ENCODE measurements at places on chromosomes 7 and 10.

DNA sequence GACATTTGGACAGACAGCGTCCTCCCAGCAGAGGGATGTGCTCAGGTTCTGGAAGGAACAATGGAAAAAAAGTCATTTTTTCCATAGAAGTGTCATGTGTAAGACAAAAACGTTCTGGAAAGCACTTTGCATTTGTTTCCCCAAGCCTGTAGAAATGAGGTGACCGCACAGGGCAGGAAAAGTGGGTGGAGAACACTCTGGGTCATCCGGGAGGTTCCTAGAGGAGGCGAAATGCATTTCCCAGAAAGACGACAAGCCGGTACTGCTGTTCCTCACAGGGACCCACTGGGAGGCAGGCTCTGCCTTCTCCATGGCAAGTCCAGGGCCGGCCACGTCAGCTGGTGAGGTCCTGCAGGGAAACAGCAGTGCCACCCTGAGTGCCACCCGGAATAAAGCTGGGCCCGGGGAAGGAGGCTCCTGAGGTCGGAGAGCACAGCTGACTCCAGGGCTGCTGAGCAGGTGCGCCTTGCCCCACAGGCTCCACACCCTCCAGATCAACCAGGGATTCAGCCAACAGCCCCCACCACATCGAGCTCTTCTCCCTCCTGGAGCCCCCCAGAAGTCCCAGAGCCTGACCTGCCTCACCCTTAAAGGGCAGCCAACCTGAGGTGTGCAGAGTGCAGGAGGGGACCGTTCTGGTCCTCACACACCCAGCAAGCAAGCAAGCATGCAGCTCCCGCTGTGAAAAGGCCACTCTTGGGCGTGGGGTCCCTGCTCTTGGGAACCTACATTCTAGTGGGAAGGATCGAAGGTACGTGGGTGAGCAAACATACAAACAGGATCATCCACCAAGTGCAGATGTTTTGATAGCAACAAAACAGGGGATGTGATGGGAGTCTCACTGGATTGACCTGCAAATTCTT lies 28.8 kb upstream of the INPP5A start:
- no peak for DNase-seq

DNA sequence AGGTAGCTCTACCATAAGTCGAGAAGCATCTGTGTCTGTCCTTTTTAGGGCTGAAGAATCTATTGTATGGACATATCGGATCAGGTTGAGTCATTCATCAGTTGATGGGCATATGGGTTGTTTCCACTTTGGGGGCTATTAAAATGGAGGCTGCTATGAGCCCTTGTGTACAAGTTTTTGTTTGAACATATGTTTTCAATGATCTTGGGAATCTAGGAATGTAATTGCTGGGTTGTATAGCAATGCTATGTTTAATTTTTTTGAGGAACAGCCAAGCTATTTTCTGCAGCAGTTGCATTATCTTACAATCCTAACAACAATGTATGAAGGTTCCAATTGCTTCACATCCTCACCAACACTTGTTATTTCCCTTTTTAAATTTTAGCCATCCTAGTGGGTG lies 46.4 kb upstream of the HABP2 start:
- no peak for DNase-seq

DNA sequence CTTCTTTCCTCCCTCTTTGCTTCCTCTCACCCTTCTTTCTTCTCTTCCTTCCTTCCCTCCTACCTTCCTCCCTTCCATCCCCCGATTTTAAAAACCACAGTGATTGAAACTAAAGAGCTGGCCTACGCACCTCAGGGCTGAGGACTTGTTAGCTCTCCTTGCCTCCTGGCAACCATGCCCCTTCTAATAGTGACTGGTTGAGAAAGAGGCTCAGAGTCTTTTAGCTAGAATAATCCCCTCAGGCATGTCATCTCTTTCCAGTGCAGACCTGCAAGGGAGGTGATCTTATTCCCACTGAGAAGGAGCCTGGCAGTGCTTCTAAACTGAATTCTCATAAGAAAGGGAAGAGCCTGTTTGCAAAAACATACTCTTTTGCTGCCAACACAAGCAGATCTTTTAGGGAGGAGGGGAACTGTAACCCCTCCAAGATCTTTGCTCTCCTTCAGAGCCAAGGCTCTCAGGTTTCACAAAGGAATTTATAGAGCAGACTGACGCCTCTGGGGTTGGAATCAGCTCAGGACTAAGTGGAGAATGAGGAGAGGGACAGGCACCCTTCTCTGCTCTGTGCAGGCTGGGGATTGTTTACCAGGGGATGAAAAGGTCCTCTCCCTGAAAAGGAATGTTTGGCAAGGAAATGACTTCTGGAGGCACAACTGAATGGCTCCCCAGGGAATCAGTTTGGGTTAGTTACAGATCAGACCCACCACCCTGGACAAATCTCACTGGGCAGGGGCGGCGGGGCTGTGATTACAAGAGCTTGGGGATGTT lies 9.4 kb upstream of the ANKRD1 start:
- no peak for DNase-seq

DNA sequence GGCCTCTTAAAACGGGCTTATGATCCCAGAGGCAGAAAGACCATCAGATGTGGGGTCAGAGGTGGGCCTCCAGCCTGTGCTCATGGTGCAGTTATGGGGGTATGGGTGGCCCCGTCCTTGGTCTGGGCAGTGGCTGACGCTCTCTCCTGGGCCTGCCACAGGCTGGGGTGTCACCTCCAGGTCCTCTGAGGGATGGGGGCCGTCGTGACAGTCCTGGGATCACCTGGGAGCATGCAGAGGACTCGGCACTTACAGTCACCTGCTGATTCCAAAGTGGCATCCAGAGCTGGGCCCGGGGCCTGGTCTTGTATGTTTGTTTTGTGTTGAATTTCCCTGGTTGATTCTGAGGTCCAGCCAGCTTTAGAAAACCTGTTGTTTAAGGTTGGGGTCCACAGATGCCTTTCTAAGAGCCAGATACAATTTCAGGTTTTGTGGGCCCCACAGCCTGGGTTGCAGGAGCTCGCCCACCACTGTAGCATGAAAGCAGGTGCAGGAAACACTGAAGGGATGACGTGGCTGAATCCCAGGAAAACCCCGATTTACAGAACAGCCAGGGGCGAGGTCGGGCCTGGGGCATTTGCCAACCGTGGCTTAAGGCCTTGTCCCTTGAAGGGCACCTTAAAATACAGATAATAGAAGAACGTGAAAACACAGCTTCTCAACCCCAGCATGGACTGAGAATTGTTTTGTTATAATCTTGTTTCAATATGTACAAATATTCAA lies 170.7 kb upstream of the PPP2R2D start:
- DNase-seq, result no peak

- DNase-seq, result no peak
Measured at GRCh38 chr7:41459623-41460261, 243.1 kb downstream of the INHBA start.

- DNase-seq, result no peak
Measured at GRCh38 chr10:73414230-73414945, 530 bp upstream of the ANXA7 start.

DNA sequence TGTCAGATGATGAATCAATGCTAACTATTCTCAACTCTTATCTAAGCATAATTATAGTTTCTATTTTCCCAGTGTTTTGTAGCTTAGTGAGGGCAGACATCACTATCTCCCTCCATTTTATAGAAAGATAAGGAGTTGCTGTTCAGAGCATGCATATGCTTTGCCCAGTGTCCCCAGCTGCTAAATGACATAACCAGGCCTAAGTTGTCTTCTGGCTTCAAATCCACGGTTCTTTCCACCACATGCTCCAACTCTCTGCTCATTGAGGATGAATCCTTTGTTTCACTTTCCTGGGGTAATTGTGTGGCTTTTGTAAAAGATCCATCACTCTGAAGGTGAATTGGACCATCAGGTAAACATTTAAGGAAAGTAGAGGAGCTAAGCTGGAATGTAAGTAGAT lies 134.0 kb downstream of the SNX10 start:
- DNase-seq, result no peak

DNA sequence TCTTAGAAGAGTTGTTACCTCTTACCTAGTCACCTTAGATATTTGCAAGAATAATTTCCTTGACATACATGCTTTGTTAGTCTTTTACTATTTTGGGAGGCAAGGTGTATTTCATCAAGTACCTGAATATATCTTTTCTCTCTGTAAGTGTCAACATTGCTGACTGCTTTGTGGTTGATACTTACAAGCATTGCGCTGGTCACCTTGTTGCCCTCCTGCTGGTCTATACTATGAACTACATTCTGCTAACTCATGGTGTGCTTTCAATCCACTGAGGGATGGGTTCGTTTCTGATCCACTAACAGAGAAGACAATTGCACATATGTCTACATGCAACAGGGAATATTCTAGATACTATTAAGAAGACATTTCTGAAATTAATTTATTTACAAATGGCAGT lies 837.8 kb upstream of the COBL start:
- no peak for DNase-seq

GRCh38 chr7:134056816-134057215 lies 70.3 kb upstream of the LRGUK start:
- DNase-seq, result no peak

- DNase-seq, result no peak
Measured at GRCh38 chr10:59085711-59086502, 90.5 kb upstream of the PHYHIPL start.

- DNase-seq, result no peak
Measured at GRCh38 chr7:148485618-148486017, 104.9 kb upstream of the C7orf33 start.

- no peak for DNase-seq
Measured at GRCh38 chr7:150876817-150877526, 24.7 kb downstream of the AOC1 start.

GRCh38 chr10:96021332-96021731 lies 22.1 kb upstream of the CCNJ start:
- no peak for DNase-seq
